Thyroid gland (tissue), 4 donors: ENCODE measurements at places on chromosomes 5 and 9. TPM values are rescaled to one million over a fixed set of nuclear protein-coding genes. Genes with fewer than 3 reads are reported as not detected.
A peak's percentile ranks its signal among the peaks of the same experiment; 100 is the strongest.

DNA sequence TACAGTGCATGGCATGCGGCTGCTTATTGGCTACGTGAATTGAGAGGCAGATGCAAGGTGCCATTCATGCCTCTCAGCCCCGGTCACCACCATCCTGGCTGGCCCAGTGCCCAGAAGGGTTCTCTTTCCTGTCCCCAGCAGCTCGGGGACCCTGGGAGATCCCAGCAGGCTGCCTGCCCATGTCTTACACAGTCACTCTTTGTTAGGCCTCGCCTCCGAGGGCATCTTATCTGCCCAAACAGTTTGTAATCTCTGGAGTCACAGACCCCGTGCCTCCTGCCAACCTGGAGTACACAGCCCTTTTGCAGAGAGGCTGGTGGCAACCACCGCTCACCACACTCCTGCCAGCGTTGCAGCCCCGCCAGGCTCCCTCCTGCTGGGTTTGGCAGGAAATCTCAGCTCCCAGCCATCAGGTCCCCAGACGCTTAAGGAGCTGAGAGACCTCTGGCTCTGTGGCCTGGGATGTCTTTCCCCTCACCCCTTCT is 7.0 kb upstream of the AK1 start:
- DNase-seq = peak; percentile 83

NEUROG1 gene
- total RNA-seq = not detected

SLCO6A1 gene
- not detected for total RNA-seq

PHF24 gene
- 1.3 TPM for total RNA-seq

GRCh38 chr9:128245421-128246151 is 30.2 kb downstream of the GOLGA2 start:
- DNase-seq = no peak

GRCh38 chr9:137482094-137482781 is 23.1 kb upstream of the NSMF start:
- DNase-seq = peak; percentile 22

PCDHGC4 gene
- 10.7 TPM for total RNA-seq

- no peak for DNase-seq
Observed at GRCh38 chr9:134863941-134864820, 16.4 kb upstream of the FCN2 start.

DNA sequence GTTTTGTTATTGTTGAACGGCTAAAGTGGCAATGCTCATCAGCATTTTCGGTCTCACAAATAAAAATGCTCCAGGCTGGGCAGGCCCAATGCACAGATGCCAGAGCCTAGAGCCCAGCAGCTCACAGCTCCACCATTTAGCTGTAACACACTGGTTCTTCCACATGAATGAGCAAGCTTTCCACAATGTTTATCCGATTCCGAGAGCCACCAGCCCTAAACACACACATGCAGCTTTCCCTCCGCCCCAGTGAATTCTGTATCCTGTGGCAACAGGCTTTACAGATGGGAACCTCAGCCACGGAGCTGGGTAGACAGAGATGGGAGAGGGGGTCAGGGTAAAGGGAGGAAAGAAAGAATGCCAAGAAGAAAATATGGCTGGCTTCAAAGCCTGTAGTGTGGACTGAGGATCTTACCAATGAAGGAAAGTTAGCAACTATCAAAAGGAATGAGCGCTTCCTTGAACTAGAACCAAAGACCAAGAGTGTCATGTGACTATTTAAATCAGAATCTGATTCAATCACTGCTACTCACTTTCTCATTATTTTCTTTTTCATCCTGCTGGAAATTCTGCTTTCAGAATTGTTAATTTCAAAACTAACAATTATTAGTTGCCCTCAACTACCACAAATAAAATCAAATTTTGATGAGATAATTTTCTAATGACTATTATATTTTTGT is 77.1 kb downstream of the MRPS27 start:
- peak; percentile 72 for DNase-seq

DNA sequence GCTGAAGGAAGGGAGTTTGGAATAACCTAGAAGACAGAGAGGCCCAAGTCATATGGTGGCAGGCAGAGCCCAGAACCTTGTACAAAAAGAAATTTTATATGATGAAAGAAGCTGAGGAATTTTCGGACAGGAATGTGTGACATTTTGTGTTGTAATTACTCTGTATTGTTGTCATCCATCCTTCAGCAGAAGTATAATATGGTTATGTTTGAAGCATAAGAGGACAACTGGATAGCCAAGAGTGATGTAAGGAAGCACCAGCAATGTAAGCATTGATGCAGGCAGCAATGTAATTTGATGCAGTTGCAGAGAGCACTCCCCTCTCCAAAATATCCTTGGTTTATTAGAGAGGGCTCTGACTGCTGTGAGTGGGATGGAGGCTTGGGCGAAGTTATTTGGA is 19.1 kb upstream of the SNX2 start:
- no peak for DNase-seq

TICAM2 gene
- total RNA-seq = 1.4 TPM

DNA sequence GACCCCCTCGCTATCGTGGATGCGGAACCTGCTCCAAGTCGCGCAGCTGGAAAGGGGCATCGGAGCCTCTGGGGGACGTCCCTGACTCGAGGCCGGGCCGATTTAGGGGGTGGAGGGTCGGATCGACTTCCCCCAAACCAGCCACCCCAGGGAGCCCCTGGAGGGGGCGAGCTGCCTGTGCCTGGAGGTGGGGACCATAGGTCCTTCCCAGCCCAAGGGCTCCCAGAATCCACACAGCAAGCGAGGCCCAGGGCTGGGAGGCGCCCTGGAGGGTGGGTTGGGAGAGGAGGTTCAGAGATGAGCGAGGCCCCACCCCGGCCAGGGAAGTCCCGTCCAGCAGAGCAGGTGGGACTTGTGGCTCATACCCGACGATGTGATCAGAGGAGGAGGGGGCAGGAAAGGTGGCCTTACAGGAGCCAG is 147.6 kb downstream of the GAPVD1 start:
- no peak for DNase-seq

FOXD4L4 gene
- total RNA-seq = 0.33 TPM

GRCh38 chr5:91423871-91424270 is 40.8 kb upstream of the ARRDC3 start:
- DNase-seq = no peak

SLC34A3 gene
- total RNA-seq = not detected

DNA sequence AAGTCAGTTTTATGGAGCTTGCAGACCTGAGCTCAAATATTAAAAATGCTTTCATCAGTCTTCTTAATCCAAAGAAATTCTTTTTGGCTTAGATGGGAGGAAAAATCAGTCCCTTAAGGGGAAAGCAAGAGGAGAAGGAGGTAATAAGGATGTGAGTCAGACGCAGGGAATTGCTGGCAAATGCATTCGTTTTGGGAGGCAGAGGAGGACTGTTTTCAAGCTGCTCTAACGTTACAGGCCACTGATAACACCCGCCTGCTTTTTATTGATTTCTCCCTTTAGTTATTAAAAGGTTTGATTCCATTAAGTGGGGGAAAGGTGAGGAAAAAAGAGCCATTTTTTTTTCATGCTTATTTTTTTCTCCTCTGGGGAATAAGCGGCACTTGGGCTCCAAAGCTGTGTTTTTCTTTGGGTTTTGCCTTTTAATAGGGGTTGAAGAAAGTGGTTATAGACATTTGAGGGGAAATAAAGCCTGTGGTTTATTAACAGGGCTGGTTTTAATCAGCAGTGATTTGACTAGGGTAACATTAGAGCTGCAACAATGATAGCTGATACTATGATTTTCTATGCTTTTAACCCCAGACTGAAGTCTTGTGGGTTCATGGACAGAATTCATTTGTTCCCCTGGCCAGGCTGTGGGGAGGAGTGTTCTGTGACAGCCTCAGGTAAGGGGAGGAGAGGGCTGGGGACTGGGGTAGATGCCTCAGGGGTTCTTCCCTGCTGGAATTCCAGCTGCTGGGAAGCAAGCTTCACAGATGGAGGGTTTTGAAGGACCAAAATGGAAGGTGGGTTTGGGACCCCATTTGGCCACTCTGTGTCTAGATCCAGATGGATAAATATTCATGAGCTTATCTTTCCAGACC is 225.2 kb downstream of the GAS1 start:
- no peak for DNase-seq

DNA sequence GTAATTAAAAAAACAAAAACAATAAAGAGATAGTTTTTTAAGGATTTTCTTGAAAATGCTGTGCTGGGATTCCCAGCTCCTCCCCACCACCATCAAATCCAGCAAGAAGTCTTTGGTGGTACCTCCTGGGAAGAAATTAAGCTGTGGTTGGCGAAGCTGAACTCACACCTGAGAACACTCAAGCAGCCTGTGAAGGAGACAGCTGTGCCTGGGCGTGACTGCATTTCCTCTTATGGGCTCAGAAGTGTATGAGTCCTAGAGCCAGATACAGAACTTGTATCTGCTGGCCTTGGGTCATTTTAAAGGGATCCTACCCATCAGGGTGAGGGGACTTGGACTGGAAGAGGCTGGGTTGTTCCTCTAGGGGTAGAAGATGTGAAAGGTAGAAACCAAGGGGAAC is 561.2 kb upstream of the SGCD start:
- no peak for DNase-seq

- DNase-seq = no peak
Observed at GRCh38 chr9:93984860-93985259, 29.7 kb upstream of the BARX1 start.
